ENCODE measurements at places on chromosomes 1 and 21. TPM values are rescaled to one million over a fixed set of nuclear protein-coding genes. Genes with fewer than 3 reads are reported as not detected.

NPHS2 gene
- not detected for total RNA-seq

DNA sequence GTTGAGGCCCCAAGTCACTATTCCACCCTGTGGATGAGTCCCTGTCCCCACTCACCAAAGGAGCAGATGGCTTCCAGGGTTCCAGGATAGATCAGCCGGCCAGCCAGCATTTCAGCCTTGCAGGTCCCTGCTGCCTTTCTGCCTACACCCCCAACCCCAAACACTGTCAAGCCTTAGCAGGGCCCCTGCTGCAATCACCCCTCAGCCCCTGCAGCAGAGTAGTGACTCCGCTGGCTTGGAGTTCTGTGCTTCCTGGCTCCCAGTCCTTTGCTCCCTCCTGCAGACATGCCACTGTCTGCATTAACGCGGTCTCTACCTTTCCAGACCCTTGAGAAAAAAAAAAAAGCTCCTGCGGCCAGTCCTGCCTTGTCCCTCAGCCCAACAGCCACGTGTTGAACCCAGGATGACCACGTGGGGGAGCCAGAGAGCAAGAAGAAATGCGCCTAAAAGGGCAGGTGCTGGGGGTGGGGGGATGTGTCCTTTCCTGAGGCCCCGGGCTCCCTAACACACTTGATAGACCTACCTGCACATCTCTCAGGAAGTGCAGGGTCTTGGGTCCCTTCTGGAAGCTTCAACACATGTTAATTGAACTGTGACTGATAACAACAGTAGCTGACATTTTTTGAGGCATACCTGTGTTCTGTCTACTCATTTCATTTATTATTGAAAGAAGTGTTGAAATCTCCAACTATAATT lies 37.4 kb downstream of the RASSF5 start:
- peak; percentile 31 for DNase-seq

GART gene
- 96.9 TPM for total RNA-seq

GRCh38 chr1:8689431-8690252 lies 127.8 kb downstream of the RERE start:
- DNase-seq, result no peak

FBXO28 gene
- 19.1 TPM for total RNA-seq
